ENCODE measurements at places on chromosomes 2 and 18.

GRCh38 chr2:235044501-235045271 is 92.9 kb downstream of the SH3BP4 start:
- DNase-seq, result no peak

DNA sequence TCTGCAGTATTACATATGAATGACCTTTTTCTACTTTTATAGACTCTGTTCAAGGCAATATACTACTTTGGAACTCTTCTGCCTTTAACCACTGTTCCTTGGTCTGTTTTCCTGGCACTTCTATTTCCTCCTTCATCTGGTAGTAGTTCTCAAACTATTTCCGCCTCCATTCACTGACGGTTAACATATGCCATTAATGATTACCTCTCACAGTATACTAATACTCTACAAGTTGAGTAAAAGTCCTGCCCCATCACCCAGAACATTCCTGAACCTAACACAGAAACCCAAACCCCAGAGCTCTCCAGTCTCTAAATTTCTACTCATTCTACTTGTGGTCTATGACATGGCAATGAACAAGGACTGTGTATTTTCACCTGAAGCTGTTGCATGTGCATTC is 4.5 kb downstream of the GFPT1 start:
- DNase-seq, result no peak

GRCh38 chr2:240555541-240556250 is 2.1 kb downstream of the ANKMY1 start:
- no peak for DNase-seq

- DNase-seq, result no peak
These were observed 136.7 kb downstream of the LAMA3 start for GRCh38 chr18:23825978-23826405.

- no peak for DNase-seq
These were observed 505 bp upstream of the ACYP2 start for GRCh38 chr2:54114936-54115283.
